ENCODE measurements at places on chromosomes 11 and 22. TPM values are rescaled to one million over a fixed set of nuclear protein-coding genes. Genes with fewer than 3 reads are reported as not detected.

Gene SPTBN2
- total RNA-seq, result 3.1 TPM

Gene SEC14L6
- 0.26 TPM for total RNA-seq

Gene PMM1
- 12.6 TPM for total RNA-seq

Gene KCNJ1
- not detected for total RNA-seq

Gene APOBEC3A
- 0.71 TPM for total RNA-seq

Gene SLC43A3
- total RNA-seq, result 27.9 TPM

Gene OR10D3
- not detected for total RNA-seq

Gene FXYD2
- total RNA-seq, result 1.1 TPM

Gene LUZP2
- not detected for total RNA-seq

Gene CBLIF
- not detected for total RNA-seq

Gene FAM118A
- 26.5 TPM for total RNA-seq

Data from right cardiac atrium (tissue), 5 donors.